Stimulated activated CD8-positive, alpha-beta memory T cell treated with anti-CD3 and anti-CD28 coated beads, Interleukin-15, amount 100 ng/mL, for 48 hours (primary cell): ENCODE measurements at places on chromosomes 5 and 9.

DNA sequence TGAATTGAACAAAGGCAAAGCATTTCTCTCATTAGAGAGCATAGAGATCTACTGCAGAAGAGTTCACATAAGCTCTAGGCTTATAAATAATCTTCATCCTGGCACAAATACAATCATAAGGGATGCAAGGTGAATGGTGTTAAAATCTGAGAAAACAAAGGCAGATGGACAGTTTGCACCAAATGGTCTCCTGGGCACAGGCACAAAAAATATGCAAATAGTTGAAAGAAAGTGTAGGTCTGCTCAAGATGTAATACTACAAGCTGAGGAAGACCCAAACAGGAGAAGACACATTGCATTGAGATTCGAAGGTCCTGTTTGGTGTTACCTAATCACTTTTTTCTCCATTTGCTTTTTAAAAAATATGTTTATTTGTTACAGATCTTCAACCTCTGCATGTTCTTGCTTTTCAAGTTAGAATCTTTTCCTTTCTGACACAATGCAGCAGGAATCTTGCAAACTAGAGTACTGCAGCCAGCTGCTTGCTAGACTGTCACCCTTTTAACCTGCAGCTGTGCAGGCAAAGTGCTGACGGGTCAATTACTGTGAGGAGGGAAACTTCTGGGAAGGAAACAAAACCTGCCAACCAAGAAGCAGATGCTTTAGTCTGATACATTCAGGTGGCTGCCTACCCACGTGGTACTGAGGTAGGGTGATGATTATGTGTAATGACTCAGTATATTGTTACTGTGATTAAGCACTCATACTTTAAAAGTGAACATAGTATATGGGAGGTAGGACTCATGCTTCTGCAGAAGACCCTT is 1048.6 kb upstream of the SEMA6A start:
- DNase-seq = no peak

GRCh38 chr5:35308421-35308820 is 78.1 kb upstream of the PRLR start:
- DNase-seq = no peak

DNA sequence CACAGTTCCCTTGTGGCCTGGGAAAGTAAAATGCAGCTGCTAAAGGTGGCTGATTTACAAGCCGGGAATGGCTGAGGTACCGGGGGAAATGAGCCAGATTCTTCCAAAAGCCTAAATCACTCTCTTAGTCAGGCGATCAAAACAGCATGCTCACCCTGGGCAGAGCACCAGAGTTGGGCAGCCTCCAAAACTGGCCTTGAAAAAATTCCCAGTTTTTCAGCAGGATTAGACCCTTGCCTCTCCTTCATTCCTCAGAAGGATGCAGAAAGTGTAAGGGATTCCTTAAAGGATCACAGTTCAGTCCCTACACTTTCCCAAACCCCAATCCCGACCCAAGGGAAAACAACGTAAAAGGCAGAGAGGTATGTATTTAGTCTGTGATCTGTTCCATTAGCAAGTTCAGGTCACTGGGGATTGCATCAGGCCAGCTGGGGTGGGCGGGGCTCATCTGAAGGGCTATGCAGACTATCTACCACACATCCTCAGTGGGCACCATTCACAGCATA is 16.9 kb downstream of the TMEM174 start:
- DNase-seq = no peak

- DNase-seq = no peak
These were observed 11.3 kb upstream of the TEX10 start for GRCh38 chr9:100364013-100364412.

DNA sequence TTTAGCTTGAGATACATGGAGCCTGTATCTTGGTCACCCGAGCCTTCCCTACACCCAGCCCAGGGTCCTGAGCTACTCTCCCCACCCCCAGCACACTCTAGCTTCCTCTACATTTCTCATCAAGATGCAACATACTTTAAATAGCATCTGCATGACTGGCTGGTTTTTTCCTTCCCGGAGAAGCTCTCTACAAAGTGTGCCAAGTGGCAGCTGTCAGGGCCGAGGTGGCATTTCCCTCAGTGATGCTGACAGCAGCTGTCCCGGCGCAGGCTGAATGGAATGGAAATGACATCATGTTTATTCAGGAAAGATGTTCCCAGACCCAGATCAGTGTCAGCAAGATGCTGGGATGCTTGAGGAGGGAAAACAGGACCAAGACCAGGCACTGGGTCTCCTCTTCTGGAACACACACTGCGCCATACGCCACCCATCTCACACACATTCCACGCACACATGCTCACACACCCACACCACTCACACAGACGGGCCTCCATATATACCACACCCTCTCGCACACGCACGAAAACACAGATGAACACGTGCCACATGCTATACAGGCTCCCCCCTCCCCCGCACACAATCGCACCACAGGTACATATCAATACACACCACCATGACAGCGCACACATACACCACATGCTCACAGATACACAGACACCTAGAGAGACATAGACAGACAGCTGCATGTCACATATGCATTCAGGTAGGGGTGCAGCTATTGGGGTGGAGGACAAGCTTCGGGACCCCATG is 67.8 kb downstream of the LHX2 start:
- no peak for DNase-seq

DNA sequence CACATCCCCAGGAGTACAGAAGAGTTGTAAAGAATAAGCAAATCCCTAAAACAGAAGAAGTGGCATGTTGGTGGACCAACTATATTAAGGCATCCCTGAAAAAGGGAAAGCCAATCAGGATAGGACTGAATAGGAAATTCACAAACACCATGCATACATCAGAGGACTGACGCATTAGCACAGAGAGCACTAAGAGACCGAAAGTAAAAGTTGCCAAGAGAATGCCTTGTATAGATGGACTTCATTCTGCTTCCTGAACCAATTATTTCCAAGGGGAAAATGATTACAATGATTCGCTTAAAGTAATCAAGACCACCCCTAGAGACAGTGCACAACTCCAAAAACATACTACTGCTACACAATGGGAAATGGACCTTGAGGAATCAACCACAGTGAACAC is 33.5 kb downstream of the SHC3 start:
- no peak for DNase-seq

GRCh38 chr5:63570752-63571151 is 391.5 kb downstream of the HTR1A start:
- no peak for DNase-seq

DNA sequence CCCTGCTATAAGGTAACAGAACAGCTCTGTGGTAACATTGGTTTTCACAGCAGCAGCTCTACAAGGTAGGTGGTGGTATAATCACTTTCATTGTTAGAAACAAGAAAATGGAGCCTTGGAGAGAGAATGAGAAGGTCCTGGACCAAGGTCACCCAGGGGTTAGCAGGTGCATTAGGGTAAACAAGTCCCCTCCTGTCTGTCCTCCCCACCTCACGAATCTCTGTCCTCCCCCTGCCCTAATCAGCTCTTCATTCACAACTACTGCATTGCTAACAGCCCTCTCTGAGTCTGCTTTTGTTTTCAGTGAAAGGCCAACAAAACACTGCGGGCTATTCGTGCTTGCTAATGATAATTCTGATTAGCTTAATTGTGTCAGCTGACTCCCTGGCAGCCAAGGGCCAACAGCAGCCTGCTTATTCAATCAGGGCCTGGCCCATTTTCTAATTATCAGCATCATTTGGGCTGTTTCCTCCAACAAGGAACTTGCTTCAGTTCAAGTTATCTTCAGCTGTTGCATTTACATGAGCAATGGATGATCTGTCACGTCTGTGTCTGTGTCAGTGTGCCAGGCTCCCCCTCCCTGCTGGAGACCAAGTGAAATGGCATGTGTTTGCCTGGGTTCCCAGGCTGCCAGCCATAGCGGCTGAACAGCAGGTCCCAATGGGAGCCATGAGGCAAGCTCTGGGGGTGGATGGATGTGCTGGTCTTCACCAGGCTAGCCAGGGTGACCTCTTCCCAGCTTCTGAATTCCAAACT is 56.7 kb upstream of the EQTN start:
- DNase-seq = no peak

DNA sequence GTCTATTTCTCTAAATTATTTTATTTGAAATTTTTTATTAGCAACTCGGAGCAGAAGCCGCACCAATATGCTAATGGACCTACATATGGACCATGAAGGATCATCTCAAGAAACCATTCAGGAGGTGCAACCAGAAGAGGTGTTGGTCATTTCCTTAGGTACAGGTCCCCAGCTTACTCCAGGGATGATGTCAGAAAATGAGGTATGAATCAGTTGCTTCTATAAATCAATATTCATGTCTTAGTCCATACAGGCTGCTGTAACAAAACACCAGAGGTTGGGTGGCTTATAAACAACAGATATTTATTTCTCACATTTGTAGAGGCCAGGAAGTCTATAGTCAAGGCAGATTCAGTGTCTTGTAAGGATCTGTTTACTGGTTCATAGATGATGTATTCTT is 50.8 kb downstream of the GAPVD1 start:
- no peak for DNase-seq

- no peak for DNase-seq
These were observed 99.2 kb downstream of the SH3TC2 start for GRCh38 chr5:148963664-148964063.
